Activated CD4-positive, CD25-positive, alpha-beta regulatory T cell treated with anti-CD3 and anti-CD28 coated beads, Interleukin-2, amount 50 U/mL, for 72 hours (primary cell): ENCODE measurements at places on chromosomes 7 and 10.

- DNase-seq, result peak; percentile 64
Measured at GRCh38 chr10:94279835-94280709, 82.7 kb downstream of the NOC3L start.

DNA sequence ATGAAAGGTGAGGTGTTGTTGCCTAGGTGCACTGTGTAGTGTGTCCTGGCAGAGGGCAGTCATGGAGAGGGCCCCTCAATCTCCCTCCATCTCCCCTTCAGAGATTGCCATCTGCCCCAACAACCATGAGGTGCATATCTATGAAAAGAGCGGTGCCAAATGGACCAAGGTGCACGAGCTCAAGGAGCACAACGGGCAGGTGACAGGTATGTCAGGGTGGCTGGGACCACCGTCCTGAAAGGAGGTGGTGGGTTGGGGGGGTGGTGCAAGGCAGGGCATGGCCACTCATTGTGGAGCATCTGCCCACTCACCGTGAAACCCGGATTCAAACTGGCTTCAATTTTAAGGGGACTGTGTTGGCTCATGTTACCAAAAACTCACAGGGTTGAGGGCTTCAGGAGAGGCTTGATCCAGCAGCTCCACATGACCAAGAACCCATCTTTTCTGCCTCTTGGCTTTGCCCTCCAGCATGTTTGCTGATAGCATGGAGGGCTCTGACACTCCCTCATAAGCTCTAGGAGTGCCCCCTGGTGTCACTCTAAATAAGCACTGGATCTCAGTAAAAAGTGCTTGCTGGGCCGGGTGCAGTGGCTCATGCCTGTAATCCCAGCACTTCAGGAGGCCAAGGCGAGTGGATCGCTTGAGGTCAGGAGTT, 12.2 kb downstream of the ARPC1B start:
- DNase-seq, result no peak

- no peak for DNase-seq
Measured at GRCh38 chr7:119392-120163, 72.8 kb upstream of the FAM20C start.

DNA sequence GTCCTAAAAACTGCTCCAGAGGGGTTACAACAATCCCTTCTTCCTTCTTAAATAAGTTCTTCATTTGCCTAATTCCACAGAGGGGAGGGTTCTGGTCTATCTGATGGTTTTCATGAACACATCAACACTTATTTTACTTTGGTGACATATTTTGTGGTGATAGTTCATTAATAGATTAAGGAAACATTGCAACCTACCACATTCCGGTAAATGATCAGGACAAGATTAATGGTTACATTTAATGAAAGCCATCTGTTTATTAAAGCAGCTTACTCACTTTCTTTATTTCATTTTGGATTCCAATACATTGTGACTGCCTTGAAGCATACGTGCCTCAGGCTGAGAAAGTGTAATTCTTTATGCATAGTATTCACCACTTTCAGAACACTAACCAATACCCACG, 101.0 kb downstream of the SKIDA1 start:
- no peak for DNase-seq
